Activated T-helper 1 cell treated with anti-CD3 and anti-CD28 coated beads, Interleukin-12 subunit alpha, Interleukin-12 subunit beta, Interleukin-2, Interleukin-4 antibody, amounts not matched to agents 30 ng/mL and 10 ng/mL and 1 ng/mL, durations not matched to agents 14 hours and 24 hours and 36 hours (primary cell): ENCODE measurements at places on chromosomes 1 and 21. TPM values are rescaled to one million over a fixed set of nuclear protein-coding genes. Genes with fewer than 3 reads are reported as not detected.

GRCh38 chr21:18424276-18424675 is 20.7 kb upstream of the TMPRSS15 start:
- H3K4me3 ChIP-seq: no peak overlapping the region
- H3K27ac ChIP-seq: no peak overlapping the region
- no peak for DNase-seq
- H3K27me3 ChIP-seq: no peaks in the 10 kb centered on the region

- no peaks in the 10 kb centered on the region for H3K36me3 ChIP-seq
- H3K4me3 ChIP-seq: peak overlapping the region; percentile 68
- H3K27me3 ChIP-seq: peaks cover 59% of the 10 kb centered on the region
- no peaks in the 10 kb centered on the region for H3K4me1 ChIP-seq
- DNase-seq: no peak
Observed at GRCh38 chr1:111990026-111990877, 784 bp upstream of the KCND3 start.

- H3K4me3 ChIP-seq: no peak overlapping the region
- no peak overlapping the region for H3K27ac ChIP-seq
- peaks cover 3% of the 10 kb centered on the region for H3K27me3 ChIP-seq
- DNase-seq: no peak
- no peaks in the 10 kb centered on the region for H3K36me3 ChIP-seq
- peaks cover 9% of the 10 kb centered on the region for H3K4me1 ChIP-seq
Observed at GRCh38 chr1:100622966-100623762, 85.2 kb downstream of the GPR88 start.

DNA sequence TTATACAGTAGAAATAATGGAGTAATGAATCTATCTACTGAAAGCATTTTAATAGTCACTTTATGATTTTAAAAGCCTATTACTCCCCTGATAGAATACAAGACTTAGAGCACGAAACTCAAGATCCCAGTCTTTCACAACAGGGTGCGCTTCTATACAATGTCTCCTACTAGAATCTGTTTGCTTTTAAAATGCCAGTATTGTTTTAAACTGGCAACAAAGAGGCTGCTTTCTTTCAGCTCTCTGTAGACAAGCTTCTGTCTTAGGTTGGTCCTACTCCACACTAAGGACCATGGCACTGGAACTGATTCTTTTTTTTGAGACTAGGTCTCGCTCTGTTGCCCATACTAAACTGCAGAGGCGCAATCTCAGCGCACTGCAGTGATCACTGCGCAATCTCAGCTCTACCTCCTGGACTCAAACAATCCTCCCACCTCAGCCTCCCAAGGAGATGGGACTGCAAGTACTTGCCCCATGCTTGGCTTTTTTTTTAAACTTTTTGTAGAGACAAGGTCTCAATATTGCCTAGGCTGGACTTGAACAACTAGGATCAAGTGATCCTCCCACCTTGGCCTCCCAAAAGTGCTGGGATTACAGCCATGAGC is 4.8 kb downstream of the DCAF8 start:
- H3K27ac ChIP-seq: no peak overlapping the region
- H3K27me3 ChIP-seq: no peaks in the 10 kb centered on the region
- peaks cover 39% of the 10 kb centered on the region for H3K4me1 ChIP-seq

DNA sequence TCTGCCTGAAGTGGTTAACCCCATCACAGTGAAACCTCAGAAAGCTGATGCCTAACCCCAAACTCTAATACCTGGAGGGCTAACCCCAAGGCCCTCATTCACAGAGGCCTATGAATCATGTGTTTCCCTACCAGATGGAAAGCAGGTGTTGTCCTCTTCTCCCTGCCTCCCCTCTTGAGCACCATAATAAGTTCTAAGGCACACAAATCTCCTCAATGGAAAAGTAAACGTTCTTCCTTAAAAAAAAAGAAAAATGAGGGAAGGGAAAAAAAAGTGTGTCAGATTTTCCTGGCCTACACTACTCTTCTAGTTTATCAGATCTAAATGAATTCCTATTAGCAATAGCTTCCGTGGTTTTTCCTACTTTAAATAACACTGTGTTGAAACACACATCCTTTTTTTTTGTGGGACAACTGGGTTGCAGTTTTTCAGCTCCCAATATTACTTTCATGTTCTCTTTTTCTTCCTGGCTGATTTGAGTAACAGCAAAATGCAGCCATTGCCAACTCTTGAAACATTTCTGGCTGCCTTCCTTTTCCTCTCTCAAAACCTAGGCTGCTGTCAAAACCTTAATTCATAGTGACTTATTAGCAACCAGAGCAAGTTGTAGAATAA is 43.2 kb downstream of the SLC44A3 start:
- no peak overlapping the region for H3K4me3 ChIP-seq
- DNase-seq: no peak
- H3K36me3 ChIP-seq: no peaks in the 10 kb centered on the region
- no peak overlapping the region for H3K27ac ChIP-seq
- H3K27me3 ChIP-seq: peaks cover 18% of the 10 kb centered on the region
- H3K4me1 ChIP-seq: no peaks in the 10 kb centered on the region

- H3K27me3 ChIP-seq: peaks cover 2% of the 10 kb centered on the region
- DNase-seq: no peak
- no peaks in the 10 kb centered on the region for H3K36me3 ChIP-seq
- no peak overlapping the region for H3K4me3 ChIP-seq
Observed at GRCh38 chr21:35933466-35933865, 126.9 kb downstream of the SETD4 start.

DNA sequence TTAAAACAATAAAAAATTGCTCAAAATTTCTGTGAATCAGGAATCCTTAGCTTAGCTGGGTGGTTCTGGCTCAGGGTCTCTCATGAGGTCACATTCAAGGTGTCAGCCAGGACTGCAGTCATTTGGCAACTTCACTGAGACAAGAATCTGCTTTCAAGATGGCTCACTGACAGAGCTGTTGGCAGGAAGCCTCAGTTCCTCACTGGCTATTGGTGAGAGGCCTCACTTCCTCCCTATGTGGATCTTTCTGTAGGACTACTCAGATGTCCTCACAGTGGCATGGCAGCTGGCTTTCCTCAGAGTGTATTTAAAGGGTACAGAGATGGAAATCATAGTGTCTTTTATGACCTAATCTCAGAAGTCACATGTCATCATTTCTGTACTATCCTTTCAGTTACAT is 785.7 kb downstream of the ADGRL2 start:
- no peak overlapping the region for H3K27ac ChIP-seq
- H3K36me3 ChIP-seq: no peaks in the 10 kb centered on the region
- H3K4me3 ChIP-seq: no peak overlapping the region
- DNase-seq: no peak
- no peaks in the 10 kb centered on the region for H3K27me3 ChIP-seq

- H3K4me1 ChIP-seq: no peaks in the 10 kb centered on the region
- H3K4me3 ChIP-seq: no peak overlapping the region
- no peak overlapping the region for H3K27ac ChIP-seq
- no peak for DNase-seq
- H3K36me3 ChIP-seq: no peaks in the 10 kb centered on the region
Observed at GRCh38 chr1:118124064-118124463, 61.0 kb downstream of the SPAG17 start.

DNA sequence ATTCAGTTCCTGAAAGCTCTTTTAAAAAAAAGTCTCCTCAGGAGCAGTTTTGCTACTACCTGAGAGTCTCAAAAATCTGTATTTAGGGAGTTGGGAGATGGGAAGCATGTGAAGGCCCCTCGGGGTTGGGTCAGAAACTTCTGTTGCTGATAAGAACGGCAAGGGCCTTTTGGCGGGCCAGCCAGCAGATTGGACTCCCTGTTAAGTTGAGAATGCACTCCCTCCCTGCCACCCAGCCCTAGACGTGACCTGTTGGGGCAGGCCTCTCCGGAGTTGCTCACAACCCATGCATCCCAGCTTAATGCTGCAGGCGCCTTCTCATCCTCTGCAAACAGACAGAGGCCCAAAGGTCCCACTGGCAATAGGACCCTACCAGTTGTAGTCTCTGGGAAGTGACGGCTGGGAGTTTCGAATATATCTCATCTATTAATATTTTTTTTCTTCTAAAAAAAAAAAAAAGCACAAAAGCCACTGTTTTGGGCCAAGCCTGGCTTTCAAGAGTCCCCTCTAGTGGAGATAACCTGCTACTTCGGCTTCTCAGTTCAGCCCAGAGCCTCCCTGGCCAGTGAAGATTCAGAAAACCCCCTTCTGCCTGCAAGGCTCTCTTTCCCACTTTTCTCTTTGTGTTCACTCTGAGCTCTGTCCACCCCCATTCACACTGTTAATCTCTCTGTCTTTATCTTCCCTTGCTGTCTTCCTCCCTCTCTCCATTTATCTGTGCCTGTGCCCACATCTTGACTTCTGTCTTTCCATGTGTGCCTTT is 5.3 kb downstream of the PLXNA2 start:
- peaks cover 8% of the 10 kb centered on the region for H3K4me1 ChIP-seq
- H3K4me3 ChIP-seq: no peak overlapping the region
- DNase-seq: no peak
- no peak overlapping the region for H3K27ac ChIP-seq
- peaks cover 60% of the 10 kb centered on the region for H3K27me3 ChIP-seq

DNA sequence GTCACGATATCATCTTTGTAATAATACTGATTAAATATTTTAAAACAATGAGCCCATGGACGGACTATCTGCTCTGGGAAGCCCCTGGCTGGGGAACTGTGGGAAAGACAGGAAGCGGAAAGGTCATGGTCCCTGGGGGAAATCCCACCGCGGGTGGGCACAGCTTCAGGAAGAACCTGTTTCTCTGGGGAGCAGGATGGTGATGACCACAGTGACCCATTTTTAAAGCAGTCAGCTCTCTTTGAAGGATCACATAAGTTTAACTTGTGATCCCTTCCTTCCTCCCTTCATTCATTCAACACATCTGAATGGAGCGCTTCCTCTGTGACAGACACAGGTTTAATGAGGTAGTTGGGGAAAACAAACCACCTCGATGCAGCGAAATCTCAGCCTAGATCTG is 73.0 kb downstream of the DHRS3 start:
- no peak overlapping the region for H3K27ac ChIP-seq
- H3K36me3 ChIP-seq: no peaks in the 10 kb centered on the region
- H3K4me1 ChIP-seq: no peaks in the 10 kb centered on the region
- peaks cover 6% of the 10 kb centered on the region for H3K27me3 ChIP-seq
- no peak for DNase-seq
- H3K4me3 ChIP-seq: no peak overlapping the region

SPRR2F gene
- total RNA-seq: not detected in 2 replicates

TNNI3K gene
- not detected in 2 replicates for total RNA-seq

RGS4 gene
- not detected in 2 replicates for total RNA-seq

CASP9 gene
- total RNA-seq: 19.5 and 21.0 TPM in 2 replicates

TEKT2 gene
- 0.16 and 0.27 TPM in 2 replicates for total RNA-seq

OR11L1 gene
- total RNA-seq: not detected in 2 replicates

RGS13 gene
- not detected in 2 replicates for total RNA-seq

CCDC30 gene
- total RNA-seq: 1.0 and 1.9 TPM in 2 replicates

NR0B2 gene
- not detected in 2 replicates for total RNA-seq
